ENCODE measurements at places on chromosomes 2 and 18.

GRCh38 chr2:221747289-221747972, 175.3 kb upstream of the EPHA4 start:
- DNase-seq, result no peak

GRCh38 chr2:162972383-162972782, 133.8 kb upstream of the KCNH7 start:
- DNase-seq, result no peak

GRCh38 chr2:10167316-10167715, 44.8 kb downstream of the RRM2 start:
- no peak for DNase-seq

DNA sequence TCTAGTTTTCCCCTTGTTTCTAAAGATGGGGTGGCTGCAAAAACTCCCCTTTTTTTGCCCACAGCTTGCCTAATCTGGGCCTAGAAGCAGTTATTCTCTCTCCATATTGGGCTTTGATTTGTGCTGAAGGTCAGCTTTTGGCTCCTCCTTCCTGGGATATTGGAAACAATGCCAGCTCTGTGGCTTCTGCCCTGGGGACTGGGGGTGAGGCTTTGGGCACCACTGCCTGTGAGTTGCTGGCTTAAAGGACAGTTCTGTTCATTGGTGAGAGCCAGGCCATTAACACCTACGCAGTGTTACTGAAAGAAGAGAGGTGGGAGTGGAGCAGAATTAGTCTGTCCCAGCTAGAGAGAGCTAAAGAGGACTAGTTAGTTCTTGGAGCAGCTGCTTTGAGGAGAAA, 4.3 kb downstream of the UBXN2A start:
- no peak for DNase-seq

- no peak for DNase-seq
These were observed 288.9 kb upstream of the ETAA1 start for GRCh38 chr2:67108231-67108630.

DNA sequence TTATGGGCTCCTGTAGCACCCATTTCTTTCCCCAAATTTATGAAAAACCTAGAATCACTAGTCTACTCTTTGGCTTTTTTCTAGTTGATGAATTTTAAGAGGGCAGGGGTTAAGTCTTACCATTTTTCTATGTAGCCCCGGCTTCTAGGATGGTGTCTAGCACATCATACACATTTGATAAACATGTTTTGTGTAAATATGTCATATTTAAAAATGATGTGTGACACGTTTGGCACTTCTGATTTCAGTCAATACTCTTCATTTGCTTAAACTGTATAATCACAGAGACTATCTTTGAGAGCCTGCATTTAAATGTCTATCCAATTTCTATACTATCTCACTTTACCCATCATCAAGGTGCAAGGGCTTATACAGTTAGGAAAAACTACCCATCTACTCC, 331.1 kb downstream of the TDRD15 start:
- DNase-seq, result no peak

DNA sequence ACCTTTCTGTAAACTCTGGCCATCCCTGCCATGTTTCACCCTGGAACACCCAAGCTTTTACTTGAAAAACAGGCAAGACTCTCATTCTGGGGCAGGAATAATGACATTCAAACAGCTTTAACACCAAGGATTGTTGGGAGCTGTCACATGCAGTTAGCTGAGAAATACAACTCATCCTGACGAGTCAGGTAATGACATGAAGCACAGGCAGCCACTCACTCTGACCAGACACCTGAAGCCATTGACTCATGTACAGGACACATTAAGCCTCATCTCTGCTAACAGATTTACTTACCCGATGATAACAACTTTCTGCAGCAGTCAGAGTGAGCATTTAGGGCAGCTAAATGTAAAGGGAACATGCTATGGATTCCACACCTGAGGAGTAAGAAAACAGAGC, 163.1 kb upstream of the PGAP1 start:
- no peak for DNase-seq

DNA sequence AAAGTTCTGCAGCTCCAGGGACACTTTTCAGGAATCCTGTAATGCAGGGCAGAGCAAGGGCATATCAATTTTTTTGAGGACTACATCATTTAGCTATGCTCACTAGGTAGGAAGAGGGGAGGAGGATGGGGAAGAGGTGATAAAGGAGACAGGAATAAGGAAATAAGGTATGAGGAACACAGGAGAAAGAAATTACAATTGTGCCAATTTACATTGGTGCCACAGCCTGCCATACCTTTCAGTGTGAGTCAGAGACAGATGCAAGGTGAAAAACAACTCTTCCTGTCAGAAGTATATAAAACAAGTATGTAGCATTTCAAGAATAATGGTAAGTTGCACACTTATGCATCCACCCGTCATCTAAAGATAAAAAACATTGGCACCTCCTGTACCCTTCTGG, 5.4 kb upstream of the MRPS9 start:
- DNase-seq, result no peak

GRCh38 chr2:207951734-207952470, 73.4 kb downstream of the PLEKHM3 start:
- DNase-seq, result no peak

DNA sequence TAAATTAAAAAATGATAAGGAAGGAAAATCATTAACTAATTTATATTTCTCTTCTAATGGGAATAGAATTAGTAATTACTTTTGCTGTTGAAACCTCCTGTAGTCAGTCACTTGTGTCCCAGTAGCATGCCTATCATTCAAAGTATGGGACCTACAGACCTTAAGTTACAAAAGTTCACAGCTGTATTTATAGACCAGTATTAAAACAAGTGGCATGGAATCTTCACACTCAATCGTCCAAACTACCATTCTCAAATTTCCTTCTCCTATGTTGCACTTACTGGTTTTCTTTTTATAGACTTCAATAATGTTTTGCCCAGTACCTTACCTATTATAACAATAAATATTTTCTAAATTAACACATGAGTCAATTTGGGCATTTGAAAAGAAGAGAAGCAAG, 639.9 kb downstream of the ERBB4 start:
- no peak for DNase-seq

- no peak for DNase-seq
These were observed 17.9 kb downstream of the SERPINB8 start for GRCh38 chr18:63987743-63988142.

DNA sequence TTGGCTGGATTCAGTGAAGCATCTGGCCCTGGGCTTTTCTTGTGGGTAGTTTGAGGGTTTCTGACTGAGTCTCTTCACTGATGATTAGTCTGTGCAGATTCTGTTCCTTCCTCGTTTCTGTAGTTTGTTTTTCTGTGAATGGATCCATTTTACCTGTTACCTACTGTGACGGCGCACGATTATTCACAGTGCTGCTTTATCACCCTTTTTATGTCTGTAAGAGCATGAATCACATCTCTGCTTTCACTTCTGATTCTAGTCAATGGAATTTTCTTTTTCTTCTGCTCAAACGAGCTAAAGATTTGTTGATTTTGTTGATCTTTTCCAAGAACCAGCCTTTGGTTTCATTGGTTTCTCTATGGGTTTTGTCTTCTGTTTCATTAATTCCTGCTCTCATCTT, 60.8 kb downstream of the SLC66A2 start:
- DNase-seq, result no peak

GRCh38 chr2:177397481-177398289, 5.1 kb downstream of the AGPS start:
- no peak for DNase-seq

GRCh38 chr2:106020821-106021661, 173.1 kb downstream of the UXS1 start:
- DNase-seq, result peak; percentile 91

DNA sequence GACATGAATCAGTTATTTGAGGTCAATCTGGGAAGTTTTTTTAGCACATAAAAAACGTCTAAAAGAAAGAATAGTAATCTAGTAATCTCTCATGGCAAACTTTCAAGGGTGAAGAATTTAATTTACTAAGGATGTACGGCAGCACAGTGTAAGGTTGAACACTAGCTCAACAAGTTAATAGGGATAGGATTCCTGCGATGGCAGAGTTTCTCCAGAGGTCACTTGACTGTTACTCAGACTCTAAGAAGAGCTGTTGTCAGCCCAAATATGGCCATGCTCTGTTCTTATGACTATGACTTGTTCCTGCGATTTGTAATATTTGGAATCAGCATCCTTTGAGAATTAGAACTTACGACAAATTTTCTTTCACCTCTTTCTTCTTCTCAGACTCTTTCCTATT, 553.3 kb upstream of the TNP1 start:
- no peak for DNase-seq

GRCh38 chr2:66571918-66572317, 137.0 kb downstream of the MEIS1 start:
- DNase-seq, result no peak

DNA sequence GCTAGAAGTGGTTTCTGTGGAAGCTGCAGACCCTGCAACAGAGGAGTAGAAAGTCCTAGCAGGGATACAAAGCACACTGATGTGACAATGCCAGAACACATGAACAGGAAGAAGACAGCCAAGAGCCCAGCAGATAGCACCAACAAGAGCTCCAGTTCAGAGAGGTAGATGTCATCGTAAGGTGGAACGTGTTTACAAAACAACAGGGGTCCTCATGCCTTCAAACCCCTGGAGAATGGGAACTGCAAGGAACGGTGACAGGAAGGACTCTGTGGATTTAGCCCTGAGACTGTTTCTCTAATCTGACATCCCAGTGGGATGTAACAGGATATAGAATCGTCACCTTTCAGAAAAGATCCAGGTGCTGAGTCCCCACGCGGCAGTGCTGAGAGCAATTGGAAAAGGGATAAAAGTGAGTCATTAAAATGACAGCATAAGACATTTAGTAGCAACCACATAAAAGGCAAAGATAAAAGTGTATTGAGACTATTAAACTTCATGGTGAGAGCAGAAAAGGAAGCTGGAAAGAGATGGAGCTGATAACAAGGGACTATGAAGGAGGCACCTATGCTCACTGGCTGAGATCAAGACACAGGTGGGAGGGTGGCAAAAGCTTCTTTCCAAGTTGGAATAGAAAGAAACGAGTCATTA, 195.2 kb downstream of the FBXO15 start:
- DNase-seq, result no peak

Measured in NCI-H1092 (cell line).